ENCODE measurements at places on chromosomes 2 and 18.

- DNase-seq: no peak
Measured at GRCh38 chr2:118728984-118729383, 118.5 kb downstream of the EN1 start.

DNA sequence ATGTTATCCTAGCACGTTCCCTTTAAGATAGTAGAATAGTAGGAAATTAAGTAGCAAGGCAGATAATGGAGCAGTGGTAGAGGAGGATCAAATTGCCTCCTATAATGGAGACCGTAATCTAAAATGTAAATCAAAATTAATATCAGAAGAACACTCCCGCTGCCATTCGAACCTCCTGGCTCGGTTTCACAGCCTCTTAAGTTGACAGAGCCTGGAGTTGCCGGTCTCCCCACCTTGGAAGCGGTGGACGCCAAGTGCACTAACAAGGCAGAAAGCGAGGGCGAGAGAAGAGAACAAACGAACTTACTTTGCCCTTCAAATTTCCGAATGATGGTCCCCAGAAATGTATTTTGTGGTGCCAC lies 450 bp downstream of the KCNH7 start:
- DNase-seq: no peak

GRCh38 chr2:239392072-239392357 lies 8.8 kb downstream of the HDAC4 start:
- DNase-seq: no peak

GRCh38 chr2:189751080-189751658 lies 11.4 kb downstream of the OSGEPL1 start:
- DNase-seq: no peak

GRCh38 chr18:36663312-36663711 lies 165.5 kb downstream of the TPGS2 start:
- DNase-seq: no peak

DNA sequence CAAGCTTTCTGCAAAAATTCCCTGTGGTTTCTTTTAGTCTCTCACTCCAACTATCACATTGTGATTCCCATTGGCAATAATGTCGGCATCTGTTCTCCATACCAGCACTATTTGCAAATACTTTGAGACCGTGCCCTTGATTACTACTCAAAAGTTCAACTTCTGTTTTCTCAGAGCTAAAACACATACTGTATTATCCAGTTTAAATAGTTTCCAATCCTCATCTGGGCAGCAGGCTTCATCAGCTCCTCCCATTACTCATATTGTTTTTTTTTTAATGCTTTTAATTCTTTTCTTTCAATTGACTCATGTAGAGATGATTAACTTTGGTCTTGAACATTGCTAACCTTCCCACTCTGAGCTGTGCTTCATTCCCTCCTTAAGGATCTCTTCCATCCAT lies 135.8 kb downstream of the METTL8 start:
- DNase-seq: no peak

GRCh38 chr18:2471523-2471922 lies 99.8 kb downstream of the METTL4 start:
- no peak for DNase-seq

DNA sequence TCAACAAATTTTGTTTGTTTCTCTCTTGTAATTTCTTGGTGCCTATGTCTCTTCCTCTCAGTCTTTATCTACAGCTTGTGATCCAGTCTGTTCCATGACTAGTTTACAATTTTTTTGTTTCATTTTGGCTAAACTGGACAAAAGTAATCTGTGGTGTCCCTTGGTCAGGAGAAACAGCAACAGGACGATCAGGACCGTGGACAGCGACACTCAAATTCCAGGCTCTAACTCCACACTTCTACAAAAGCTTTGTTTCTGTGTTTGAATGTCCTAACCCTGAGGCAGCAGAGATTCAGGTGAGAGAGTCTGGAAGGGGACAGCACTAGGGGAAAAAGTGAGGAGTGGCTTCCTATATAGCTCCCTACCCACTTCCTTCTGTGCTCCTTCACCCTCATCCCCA lies 593.3 kb upstream of the FANCL start:
- DNase-seq: no peak

GRCh38 chr2:229296536-229296935 lies 25.4 kb upstream of the PID1 start:
- DNase-seq: no peak

- no peak for DNase-seq
Measured at GRCh38 chr2:72841462-72842125, 15.8 kb upstream of the EXOC6B start.

DNA sequence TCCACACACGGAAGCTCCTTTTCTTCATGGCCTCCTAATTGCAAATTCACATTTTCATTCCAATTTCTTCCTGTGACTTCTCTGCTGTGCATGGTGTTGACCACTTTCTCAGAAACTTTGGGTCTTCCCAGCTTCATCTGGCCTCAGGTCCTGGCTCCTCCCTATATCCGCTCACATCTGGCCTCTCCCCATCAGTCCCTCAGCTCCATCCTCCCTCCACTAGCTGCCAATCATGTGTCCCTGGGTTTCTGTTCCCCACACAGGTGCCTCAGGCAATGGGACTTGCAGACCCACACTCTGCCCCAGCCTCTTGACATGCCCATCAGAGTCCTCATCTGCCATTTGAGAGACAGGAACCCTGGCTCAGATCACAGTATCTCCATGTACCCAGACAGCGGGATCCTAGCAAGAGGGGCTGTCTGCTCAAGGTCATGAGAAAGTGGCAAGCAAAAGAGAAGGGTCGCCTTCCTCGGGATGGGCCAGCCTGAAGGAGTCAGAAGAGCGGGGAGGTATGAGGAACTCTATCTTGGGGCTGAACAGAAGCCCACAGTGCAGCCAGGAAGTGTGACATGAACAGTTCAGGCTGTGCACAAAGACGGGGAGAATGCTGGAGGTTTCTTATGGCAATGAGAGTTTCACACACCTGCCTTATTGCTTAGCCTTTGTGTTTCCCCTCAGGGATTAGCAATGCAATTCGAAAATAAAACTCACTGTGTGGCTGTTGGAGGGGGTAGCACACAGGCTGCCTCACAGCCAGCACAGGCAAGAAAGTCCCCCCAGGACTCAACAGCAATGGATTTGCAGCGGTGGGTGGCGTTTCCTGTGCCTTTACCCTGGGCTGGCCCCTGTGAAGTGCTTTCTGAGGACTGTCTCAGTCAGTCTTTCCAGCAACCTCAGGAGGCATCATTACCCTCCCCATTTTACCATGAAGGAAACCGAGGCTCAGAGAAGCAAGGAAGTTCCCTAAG lies 69.5 kb downstream of the COPS8 start:
- DNase-seq: no peak

GRCh38 chr2:200614249-200614648 lies 28.4 kb downstream of the AOX1 start:
- DNase-seq: no peak

DNA sequence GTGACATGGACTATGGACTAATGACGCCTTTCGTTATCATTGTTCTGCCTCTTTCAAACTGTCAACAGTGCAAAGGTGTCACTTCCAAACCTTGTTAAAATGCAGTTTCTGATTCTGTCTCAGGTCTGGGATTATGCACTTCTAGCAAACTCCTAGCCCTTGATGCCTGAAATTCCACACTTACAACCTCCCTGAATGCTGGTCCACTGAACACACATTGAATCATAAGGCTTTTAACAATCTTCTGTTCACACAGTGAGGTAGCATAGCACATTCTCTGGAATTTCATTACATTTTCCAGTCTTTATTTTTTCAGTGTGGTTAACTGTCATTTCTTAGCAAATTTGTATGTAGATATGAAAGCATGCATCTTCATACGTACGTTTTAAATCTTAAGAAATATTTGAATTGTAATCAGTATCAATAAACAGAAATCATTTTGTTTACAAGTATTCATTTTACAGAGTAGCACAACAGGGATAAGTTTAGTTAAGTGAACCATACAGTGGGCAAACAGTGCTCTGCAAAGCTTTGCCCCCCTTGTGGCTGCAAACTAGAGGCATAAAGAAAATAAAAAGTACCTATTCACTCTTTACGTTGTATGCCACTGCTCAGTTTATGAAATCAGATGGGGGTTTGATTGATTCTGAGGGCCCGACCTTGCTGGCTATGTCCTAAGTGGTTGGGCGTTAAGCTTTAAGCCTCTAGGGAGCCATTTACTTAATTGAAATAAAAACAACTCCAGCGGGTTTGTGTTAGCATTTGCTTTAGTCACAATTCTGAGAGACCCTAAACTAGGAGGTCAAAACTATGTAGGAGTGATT lies 250.8 kb downstream of the LRRTM1 start:
- no peak for DNase-seq

DNA sequence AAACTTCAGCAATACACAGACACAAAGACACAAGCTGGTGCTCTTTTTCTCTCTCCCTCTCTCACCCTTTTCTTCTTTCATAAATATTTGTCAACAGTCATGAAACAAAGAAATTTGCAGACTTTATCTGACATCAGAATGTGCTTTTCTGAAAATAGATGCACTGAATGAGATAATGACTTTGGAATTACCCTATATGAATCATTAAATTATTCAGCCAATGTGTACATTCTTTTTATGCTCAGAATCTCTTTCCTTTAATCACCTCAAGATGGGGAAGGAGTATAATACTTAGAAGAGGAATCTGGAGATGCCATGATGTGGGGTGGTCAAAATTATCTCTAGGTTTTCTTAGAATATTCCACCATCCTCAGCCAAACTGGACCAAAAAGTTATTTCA lies 289.9 kb downstream of the LRRTM1 start:
- DNase-seq: no peak

- DNase-seq: no peak
Measured at GRCh38 chr2:54787755-54788366, 64.4 kb downstream of the EML6 start.

DNA sequence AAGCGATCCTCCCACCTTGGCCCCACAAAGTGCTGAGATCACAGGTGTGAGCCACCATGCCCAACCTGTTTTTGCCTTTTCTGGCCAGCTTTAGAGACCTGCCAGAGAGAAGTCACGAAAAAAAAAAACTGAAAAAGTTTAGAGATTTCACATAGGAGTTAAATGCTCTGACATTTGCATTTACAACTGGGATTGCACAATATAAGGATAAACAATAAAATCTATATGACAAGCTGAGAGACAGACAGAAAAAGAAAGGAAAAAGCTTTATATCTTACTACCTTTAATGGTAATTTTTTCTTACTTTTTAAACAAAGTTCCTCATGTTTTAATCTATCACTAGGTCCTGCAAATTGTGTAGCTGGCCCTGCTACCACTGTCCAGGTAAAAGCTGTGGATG lies 466.5 kb downstream of the TXNL1 start:
- no peak for DNase-seq

DNA sequence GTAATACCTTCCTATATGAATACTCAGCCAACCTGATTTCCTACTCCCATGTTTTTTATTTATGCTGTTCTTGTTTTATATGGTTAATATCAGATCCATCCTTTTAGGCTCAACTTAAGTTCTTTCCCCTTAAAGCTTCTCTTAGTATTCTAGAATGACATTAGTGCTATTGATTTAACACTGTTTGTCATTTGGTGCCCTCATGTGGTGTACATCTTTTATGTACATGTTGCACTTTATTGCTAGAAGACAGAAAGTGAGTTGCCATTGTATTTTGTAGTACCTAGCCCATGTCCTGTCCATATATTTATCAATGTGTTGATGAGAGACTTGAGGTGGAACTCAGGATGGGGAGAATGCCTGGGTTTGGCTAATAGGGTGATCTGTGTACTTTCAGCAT lies 2.5 kb downstream of the HTRA2 start:
- no peak for DNase-seq

- DNase-seq: no peak
Measured at GRCh38 chr18:43789234-43790000, 512.1 kb upstream of the SYT4 start.

DNA sequence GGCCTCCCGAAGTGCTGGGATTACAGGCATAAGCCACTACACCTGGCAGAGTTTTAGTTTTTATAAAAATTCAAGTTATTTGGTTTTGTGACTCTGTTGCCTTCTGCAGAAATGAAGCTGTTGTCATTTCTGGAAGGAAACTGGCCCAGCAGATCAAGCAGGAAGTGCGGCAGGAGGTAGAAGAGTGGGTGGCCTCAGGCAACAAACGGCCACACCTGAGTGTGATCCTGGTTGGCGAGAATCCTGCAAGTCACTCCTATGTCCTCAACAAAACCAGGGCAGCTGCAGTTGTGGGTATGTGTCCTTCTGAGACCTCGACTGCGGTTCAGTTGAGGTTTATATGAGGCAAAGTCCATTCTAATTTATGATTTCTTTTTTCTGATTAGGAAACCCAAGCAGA lies 7.2 kb downstream of the MTHFD2 start:
- no peak for DNase-seq

DNA sequence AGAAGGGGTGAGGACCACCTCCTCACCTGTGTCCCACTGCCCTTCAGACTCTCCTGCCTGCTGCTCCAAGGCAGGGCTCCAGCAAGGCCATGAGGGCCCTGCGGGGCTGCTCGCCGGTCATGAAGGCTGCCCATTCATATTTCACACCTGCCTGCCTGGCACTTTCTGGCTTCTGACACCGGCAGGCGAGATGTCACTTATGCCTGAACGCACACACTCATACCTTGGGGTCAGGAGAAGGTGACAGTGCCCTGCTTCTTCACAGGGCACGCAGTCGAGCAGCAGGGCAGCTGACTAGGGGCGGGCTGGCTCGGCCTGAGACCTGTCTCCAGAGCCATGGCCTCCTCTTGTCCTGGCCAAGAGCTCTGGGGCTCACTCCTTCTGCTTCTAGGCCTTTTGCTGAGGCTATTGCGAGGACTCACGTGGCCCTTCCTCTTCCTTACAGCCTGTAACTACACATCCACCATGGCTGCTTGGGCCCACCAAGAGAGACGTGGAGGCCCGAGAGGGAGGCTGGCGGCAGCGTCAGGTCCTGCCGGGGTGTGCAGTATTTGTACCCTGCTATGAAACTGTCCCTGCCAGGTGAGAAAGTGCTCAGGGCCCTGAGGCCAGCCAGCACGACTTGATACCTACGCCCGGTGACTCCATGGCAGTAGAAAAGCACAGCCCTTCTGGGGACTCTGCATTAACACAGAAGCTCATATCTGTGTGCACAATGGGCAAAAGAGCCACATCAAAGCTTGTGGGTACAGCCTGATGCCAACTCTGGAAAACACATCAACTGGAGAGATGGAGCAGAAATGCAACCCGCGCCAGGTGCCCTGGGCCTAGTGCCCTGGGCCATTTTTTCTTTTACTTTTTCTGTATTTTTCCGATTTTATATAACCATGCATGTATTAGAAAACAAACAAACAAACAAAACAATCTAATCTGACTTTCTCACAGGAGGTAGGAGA lies 30.6 kb downstream of the HS6ST1 start:
- no peak for DNase-seq

DNA sequence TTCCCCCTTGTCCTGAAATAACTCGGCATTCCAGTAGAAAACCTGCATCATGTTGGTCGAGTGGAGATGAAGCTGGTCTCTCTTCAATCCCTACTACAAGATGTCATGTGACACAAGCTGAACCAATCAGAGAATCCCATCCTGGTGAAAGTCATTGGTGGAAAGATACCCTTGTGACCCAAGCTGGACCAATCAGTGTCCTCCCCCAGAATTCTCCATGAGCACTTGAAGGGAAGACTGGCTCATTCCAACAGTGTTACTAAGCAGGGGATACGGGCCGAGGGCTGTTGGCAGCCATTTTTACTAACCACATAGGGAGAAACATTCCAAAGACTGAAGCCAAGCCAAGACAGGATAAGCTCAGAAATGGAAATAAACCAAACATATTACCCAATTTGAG lies 298.3 kb downstream of the ICOS start:
- no peak for DNase-seq

Measured in stimulated activated CD4-positive, alpha-beta T cell treated with anti-CD3 and anti-CD28 coated beads, Interleukin-1b, Interleukin-23, amount 100 ng/mL, for 1 hour (primary cell).